HT1080 (cell line): ENCODE measurements at places on chromosomes 3 and 15.

DNA sequence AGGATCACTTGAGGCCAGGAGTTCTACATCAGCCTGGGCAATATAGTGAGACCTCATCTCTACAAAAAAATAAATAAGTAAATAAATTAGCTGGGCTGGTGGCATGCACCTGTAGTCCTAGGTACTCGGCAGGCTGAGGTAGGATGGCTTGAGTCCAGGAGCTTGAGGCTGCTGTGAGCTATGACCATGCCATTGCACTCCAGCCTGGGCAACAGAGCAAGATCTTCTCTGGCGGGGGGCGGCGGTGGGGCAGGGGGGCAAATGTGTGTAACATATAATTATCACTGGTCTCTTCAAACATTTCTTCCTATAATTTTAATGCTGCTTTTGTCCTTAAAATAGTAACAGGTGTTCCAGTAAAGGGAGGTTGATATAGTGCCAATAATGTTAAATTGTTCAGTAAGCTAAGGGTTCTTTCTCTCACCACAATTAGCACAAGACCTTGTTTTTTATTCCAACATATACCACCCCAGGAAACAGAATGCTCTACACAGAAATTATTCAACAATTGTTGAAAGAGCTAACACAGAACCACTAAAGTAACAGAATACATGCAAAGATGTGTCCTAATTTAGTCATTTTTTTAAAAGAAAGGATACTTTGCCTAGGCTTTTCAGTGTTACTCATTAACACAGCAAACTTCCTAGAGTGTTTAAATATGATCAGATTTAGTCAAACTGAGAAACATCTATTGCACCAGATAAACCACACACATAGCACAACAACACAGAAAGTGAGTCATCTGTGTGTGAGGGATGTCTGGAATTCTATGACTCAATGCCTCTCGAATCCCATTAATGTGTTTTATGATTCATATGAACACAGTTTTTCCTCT lies 29.1 kb downstream of the ANKRD28 start:
- DNase-seq = peak; percentile 96

DNA sequence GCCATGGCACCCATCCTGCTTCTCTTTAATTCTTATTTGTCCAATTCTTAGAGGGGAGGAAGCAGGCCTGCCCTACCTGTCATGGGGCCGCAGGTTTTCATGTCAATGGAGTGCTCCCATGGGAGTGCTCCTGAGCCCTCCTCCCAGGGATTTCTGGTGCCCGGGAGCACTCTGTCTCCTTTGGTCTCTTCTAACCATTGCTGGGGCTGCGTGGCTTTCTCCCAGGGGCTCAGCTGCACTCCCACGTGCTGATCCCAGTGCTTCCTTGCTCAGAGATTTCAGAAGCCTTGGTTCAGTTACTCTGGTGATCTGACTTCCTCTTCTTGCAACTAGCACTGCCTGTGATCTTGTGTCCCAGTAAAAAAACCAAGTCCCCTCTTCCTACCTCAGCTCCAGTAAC lies 68.0 kb upstream of the ARL8B start:
- no peak for DNase-seq

DNA sequence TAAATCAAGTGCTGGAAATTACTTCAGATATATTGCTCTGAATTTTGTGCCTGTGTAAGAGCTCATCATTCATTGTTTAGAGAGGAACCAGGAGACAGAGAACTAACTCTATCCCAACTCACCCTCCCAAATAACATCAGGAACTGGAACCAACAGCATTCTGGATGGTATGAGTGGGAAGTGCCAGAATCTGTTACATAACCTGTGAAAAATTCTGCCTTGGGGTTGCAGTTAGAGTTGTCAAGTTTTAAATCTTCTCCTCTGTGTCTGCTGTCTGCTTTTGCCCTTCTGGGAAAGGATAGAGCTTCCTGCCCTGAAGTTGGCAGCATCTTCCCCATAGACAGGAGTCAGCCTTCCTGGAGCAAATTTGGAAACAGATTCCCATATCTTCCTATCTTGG lies 41.2 kb downstream of the TIMP4 start:
- DNase-seq = no peak

GRCh38 chr15:35281515-35281914 lies 196.4 kb upstream of the NANOGP8 start:
- peak; percentile 38 for DNase-seq

- DNase-seq = no peak
Measured at GRCh38 chr3:48466386-48467109, 20.0 kb downstream of the ATRIP start.
